CD4-positive, CD25-positive, alpha-beta regulatory T cell (primary cell): ENCODE measurements at places on chromosomes 2 and 18. TPM values are rescaled to one million over a fixed set of nuclear protein-coding genes. Genes with fewer than 3 reads are reported as not detected.

DNA sequence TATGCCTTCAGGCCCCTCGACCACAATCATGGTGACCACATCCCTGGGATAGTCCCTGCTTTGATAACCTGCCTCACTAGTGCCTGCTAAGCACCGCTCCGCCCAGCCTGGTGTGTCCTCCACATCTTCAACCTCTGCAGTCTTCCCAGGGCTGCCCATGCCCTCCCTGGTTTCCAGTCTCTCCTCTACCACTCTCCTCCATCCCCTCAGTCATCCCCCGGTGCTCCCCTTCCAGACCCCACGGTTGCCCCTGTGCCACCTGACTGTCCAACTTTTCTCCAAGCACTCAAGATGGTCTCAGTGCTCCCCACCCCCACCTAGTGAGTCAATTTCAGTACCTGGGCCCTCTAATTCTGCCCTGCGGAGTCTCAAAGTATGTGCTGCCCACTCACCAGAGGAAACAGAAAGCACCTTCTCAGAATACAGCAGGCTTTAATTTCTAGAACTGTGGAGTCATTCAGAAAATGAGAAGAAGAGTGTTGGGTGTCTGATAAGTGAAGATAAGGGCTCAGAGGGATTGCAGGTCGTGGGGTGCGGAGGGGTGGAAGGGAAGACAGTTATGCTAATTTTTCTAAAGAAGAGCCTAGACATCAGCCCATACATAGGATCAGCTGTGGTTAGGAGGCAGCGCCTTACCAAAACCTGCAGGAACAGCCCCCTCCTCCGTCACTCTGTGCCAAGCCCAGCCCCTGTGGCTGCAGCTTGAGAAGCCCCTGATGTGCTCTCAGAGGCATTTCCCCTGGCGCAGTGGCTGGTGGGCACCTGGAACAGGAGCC lies 53.6 kb upstream of the CAB39 start:
- DNase-seq = peak; percentile 95

DNA sequence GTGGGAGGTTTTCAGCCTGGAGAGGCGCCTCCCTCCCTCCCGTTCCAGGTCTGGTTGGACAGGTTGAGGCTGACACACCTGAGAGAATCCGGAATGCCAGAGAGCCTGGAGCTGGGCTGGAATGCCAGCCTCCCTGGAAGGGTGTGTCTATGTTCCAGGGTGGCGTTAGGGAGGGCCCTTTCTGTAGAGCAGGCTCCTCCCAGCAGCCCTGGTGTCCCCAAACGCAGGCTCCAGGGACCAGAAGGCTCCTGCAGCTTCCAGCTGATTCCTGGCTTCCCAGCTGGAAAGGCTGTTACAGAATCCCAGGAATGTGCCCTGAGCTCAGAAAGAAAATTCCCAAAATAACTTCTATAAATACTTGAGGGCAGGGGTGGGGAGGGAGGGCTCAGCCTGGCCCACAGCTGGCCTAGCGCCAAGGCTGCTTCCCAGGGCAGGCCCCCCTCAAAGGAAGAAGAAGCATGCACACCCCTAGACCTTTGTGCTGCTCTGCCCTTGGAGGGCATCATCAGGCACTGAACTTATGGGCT lies 85.4 kb downstream of the STPG4 start:
- DNase-seq = no peak

C2orf80 gene
- not detected for total RNA-seq

ATAD2B gene
- 53.2 TPM for total RNA-seq
